ENCODE measurements at places on chromosomes 5 and 9. TPM values are rescaled to one million over a fixed set of nuclear protein-coding genes. Genes with fewer than 3 reads are reported as not detected.

The CCDC192 gene
- total RNA-seq = not detected

The IL5 gene
- total RNA-seq = not detected

The NPM1 gene
- 785 TPM for total RNA-seq

The WHRN gene
- total RNA-seq = 1.7 TPM

The PCSK5 gene
- 0.36 TPM for total RNA-seq

The ZDHHC11B gene
- not detected for total RNA-seq

The ABLIM3 gene
- 19.1 TPM for total RNA-seq

The SPATA31A3 gene
- total RNA-seq = not detected

The SIT1 gene
- total RNA-seq = not detected

The RGS7BP gene
- not detected for total RNA-seq

The TAF11L10 gene
- total RNA-seq = not detected

The SLC34A3 gene
- total RNA-seq = not detected

The SLC2A6 gene
- total RNA-seq = 23.7 TPM

The FRRS1L gene
- not detected for total RNA-seq

The LCN2 gene
- not detected for total RNA-seq

The LCN9 gene
- total RNA-seq = not detected

Data from RPMI7951 (cell line).